ENCODE measurements at places on chromosomes 2 and 18.
A peak's percentile ranks its signal among the peaks of the same experiment; 100 is the strongest.

- DNase-seq: no peak
Observed at GRCh38 chr18:23838233-23838632, 149.0 kb downstream of the LAMA3 start.

- DNase-seq: peak; percentile 29
Observed at GRCh38 chr2:119387381-119388129, 20.8 kb downstream of the DBI start.

DNA sequence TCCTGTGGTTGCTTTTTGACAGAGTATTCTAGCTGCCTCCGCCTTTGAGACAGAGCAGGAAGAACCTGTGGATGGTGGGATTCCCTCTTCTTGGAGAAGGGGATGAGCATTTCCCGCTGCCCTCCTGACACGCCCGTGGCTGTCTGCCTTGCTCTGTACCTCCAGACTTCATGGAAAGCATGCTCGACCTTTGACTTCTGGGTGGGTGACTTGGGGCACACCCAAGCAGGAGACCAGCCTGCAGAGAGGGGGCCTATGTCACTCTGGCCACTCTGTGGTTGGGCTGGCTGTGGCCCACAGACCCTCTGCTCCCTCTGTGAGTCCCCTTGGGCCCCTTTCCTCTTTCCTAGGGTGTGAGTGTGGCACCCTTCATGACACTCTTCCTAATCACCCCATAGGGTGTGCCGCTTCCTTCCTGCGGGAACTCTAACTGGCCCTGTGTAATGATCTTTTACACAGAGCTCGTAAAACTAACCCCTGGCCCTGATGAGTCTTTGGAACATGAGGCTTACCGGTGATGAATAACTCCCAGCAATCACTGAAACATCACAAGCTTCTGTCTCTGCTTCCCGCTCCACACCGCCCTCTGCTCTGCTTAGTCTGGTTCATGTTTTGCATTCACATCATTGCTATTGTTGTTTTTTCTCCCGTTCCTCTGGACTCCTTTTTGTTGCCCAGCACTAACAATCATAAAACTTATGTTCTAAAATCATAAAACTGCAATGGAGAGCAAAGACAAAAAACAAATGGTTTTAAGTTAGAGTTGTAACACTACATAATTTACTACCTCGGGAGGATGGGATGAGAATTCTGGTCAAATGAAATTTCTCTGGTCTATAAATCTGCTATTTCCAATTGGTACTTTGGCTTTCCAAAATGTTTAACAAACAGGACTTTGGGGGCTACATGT, 101.1 kb downstream of the SH3YL1 start:
- DNase-seq: no peak

DNA sequence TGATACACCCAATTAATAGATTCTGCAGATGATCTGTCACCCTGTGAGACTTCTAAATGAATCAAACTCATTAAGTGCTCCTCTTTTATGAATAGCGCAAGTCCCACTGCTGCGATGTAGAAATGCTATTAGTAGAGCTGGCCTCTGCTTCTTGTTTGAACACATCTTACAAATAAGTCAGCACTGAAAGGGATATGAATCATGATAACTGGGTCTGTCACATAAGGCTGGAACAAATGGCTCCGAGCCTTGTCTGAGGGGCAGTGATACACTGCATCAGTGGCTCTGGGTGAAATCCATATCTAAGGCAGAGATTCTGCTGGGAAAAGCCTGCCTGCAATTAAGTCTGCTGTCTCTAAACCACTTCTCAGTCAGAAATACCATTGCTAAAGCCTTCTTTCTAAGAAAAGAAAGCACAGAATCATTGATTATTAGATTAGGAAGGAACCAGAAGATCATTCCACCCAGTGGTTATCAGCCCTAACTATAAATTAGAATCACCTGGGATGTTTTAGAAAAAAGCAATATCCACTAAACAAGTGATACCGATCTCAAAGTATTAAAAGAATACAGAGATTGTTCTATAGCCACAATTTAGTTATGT, 75.2 kb downstream of the SLC5A7 start:
- no peak for DNase-seq

- DNase-seq: no peak
Observed at GRCh38 chr18:51171223-51171622, 26.3 kb downstream of the MEX3C start.

GRCh38 chr2:134505446-134505845, 213.4 kb downstream of the TMEM163 start:
- no peak for DNase-seq

GRCh38 chr2:47664817-47665216, 118.1 kb upstream of the MSH6 start:
- DNase-seq: no peak

DNA sequence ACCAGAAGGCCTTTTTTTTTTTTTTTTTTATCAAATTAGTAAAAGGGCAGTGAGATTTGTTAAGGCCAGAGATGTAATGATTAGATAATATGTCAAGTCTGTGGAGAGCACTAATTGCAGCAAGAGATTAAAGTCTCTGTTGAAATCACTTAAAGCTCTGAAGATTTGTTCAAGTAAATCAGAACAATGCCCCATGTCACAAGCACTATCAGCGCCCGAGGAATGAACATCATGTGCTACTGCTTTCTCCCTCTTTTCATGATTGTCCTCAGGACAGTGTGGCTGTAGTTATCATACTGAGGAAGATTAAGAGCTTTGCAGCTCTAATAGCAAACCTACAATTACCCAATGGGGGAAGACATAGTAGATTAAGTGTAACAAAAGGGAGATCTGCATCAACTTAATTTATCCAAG, 71.1 kb downstream of the TDRD15 start:
- no peak for DNase-seq

GRCh38 chr2:190598621-190599020, 50.3 kb upstream of the NAB1 start:
- no peak for DNase-seq

DNA sequence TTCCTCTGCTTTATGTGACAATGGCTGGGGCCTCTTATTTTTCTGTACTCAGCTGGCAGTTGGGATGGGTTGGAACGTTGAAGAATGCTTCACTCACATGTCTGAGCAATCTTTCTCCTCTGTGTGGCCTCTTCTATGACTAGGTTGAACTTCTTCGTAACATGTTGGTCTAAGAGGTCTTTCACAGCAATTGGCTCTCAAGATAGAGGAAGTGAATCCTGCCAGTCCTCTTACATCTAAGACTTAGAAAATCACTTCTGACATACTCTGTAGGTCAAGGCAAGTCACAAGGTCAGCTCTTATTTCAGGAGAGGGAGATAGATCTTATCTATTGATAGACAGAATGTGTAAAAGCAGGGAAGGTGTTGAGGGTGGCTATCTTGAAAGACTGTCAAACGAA, 174.1 kb downstream of the NYAP2 start:
- no peak for DNase-seq

DNA sequence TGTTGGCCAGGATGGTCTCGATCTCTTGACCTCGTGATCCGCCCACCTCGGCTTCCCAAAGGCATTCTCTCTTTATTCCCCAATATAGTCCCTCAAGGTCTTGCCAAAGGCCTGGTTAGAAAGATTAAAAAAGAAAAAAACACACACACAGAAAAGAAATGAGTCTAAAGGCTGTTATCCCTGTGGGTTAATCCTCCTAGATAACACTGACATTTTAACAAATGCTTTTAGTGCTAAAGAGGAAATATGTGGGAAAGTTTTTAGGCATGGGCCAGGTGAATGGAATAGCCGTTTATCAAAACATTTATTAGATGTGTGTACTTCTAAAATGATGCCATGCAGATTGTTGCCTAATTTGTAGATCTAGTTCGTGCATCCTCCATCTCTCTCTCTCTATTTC, 261.6 kb upstream of the FN1 start:
- DNase-seq: no peak

DNA sequence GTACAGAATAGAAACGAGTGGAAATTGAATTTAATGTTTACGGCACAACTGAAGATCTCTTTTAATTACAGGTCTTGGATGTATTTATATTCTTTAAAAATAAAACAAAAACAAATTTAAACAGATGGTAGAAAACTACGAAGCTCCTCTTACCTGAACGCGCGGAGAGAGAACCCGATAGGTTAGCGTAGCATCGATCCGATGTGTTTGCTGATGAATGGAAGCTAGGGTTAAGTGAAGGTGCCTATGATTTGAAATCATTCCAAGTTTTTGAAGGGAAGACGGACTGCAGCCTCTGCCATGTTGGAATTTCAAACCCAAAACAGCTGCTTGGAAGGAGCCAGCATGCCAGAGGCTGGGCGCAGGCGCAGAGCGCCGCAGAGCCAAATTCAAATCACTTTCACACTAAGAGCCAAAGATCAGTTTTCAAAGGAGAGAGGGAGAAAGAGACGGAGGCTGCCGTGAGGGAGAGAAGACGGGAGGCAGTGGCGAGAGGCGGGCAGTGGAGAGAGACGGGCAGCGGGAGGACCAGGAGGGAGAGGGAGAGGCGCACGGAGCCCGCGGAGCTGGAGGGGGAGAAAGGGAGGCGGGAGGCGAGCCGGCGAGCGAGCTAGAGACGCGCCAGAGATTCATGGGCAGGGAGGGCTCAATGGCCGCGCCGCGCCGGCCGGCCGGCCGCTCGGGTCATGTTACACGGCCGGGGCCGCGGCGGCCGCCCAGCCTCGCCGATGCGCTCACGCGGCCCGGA, at the start of gene FIGN:
TSS of gene FIGN (minus strand) at position 324 of the 748 bp plus-strand sequence. CDS start 1,081 bp downstream, outside the sequence.
- no peak for DNase-seq

GRCh38 chr18:76441002-76441667, 53.9 kb downstream of the ZNF516 start:
- no peak for DNase-seq

- no peak for DNase-seq
Observed at GRCh38 chr2:204357286-204357685, 188.0 kb upstream of the PARD3B start.

GRCh38 chr2:96969321-96969720, 17.1 kb downstream of the FAM178B start:
- DNase-seq: no peak

DNA sequence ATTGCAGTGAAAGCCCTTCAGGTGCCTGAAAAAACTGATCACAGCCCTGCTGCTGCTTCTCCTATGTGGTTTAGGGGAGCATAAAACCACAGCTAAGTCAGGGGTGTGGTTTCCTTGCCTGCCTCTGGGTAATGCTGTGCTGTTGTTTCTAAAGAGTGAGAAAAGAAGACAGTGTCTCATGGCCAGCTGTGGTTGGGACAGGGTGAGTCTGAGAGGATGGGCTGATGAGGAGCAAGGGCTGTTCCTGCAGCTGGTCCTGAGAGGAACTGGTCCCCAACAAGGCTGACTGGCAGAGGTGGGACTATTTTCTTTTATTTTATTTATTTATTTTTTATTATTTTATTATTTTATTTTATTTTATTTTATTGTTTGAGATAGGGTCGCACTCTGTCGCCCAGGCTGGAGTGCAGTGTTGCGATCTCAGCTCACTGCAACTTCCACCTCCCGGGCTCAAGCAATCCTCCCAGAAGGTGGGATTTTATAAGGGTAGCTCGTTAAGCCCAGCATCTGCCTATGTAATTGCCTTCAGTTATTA, 236.7 kb downstream of the FHOD3 start:
- no peak for DNase-seq

- DNase-seq: no peak
Observed at GRCh38 chr2:4354678-4355077, 651.3 kb downstream of the DCDC2C start.

DNA sequence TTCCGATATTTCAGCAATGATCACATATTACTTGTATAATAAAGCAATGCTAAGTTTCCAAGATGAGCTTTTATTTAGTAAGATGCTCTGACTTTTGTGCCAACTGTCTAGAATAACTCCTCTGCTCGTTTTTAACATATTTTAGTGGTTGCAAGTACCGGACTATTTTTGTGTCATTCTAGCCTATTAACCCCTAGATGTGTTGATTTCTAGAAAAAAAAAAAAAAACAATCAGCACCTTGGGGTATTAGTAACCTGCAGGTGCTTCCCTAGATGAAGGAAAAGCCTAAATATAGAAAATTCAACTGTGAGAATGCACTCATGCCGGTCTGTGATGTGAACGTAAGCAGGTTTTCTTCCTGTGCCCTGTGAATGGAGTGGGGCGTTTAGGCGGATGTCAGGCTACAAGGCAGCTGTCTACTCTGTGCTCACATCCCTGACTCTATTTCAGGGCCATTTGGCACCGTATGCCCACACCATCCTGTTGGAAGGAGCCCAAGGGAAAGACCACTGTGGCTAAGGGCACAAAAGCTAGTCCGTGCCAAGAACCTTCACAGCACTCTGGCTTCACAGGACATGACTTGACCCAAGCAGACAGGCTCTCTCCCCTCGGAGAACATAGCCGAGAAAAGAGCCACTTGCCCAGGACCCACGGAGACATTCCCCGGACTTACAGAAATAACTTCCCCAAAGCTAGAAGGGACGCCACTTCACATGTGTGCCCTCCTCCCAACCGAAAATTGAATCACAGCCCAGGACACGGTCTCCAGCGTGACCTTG, 60.9 kb upstream of the AGAP1 start:
- no peak for DNase-seq

DNA sequence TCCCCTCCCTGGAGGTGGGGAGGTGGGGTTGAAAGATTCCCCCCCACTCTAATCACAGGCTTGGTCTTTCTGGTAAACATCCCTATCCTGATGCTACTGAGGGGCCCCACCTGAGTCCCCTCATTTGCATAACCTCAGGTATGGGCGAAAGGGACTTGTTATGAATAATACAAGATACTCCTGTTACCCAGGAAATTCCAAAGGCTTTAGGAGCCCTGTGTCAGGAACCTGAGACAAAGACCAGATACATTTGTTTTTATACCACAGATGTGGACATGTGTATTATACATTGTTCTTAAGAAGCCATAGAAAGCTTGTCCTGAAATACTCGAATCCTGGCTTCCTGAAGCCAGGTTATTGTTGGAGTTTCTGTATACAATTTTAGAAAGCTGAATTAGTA, 62.8 kb downstream of the MYO1B start:
- no peak for DNase-seq

- DNase-seq: no peak
Observed at GRCh38 chr2:180006231-180006630, 866 bp downstream of the CWC22 start.

GRCh38 chr18:36672437-36673344, 156.1 kb downstream of the TPGS2 start:
- DNase-seq: no peak

DNA sequence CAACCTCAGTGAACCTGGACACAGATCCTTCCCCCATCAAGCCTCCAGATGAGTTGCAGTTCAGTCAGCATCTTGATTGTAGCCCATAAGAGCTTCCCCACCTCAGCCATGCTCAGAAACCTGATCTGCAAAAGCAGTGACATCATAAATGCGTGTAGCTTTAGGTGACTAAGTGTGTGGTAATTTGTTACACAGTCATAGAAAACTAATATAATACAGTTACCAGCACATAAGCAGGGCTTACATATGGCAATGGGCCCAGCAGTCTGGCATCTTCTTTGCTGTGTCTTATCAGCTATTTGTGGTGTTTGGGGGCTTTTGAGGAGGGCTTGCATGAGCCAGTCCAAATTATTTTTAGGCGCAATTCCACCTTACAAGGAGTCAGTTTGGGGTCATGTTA, 807.0 kb downstream of the SLC4A3 start:
- no peak for DNase-seq

DNA sequence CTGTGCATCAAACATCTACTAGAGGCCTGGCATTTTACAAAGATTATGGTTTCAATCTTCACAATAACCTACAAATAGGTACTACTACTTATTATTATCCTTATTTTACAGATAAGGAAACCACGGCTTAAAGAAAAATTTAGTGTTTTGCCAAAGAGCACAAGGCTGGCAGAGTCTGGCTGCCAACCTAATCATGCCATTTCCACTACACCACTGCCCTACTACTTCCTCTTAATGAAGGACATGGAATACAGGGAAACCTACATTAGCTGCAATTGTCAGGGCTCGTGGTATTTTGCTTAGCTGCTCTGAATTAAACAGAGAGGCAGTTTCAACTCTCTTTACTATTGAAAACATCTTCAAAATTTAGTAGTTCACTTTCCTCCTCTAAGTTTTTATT, 5.9 kb downstream of the MBOAT2 start:
- DNase-seq: no peak

GRCh38 chr2:34266908-34267697, 668.0 kb upstream of the FAM98A start:
- DNase-seq: no peak
